ENCODE measurements at places on chromosomes 13 and 19. TPM values are rescaled to one million over a fixed set of nuclear protein-coding genes. Genes with fewer than 3 reads are reported as not detected.

The PINLYP gene
- 0.18 TPM for total RNA-seq

The GNG7 gene
- 0.18 TPM for total RNA-seq

The PDE4C gene
- 0.09 TPM for total RNA-seq

The PTGER1 gene
- 0.28 TPM for total RNA-seq

The MAB21L1 gene
- total RNA-seq: not detected

The PGLYRP1 gene
- not detected for total RNA-seq

The KLHL1 gene
- total RNA-seq: not detected

The NXNL1 gene
- not detected for total RNA-seq

The LRRC63 gene
- total RNA-seq: under 0.01 TPM

The ZBTB32 gene
- total RNA-seq: not detected

The ZNF581 gene
- total RNA-seq: 22.6 TPM

All from endothelial cell of coronary artery (primary cell).